Activated naive CD8-positive, alpha-beta T cell treated with anti-CD3 and anti-CD28 coated beads, Interleukin-2, amount 10 ng/mL, durations not matched to agents 7 days and 5 days (primary cell): ENCODE measurements at places on chromosomes 12 and 14. TPM values are rescaled to one million over a fixed set of nuclear protein-coding genes. Genes with fewer than 3 reads are reported as not detected.

Gene HOXC10
- not detected for total RNA-seq

Gene PRIM1
- 56.1 TPM for total RNA-seq

Gene MUCL1
- not detected for total RNA-seq

Gene ASB2
- total RNA-seq: 21.3 TPM

GRCh38 chr14:103301512-103302354 is 32.3 kb upstream of the EIF5 start:
- H3K4me3 ChIP-seq: no peak overlapping the region
- H3K36me3 ChIP-seq: no peaks in the 10 kb centered on the region
- no peak for DNase-seq

DNA sequence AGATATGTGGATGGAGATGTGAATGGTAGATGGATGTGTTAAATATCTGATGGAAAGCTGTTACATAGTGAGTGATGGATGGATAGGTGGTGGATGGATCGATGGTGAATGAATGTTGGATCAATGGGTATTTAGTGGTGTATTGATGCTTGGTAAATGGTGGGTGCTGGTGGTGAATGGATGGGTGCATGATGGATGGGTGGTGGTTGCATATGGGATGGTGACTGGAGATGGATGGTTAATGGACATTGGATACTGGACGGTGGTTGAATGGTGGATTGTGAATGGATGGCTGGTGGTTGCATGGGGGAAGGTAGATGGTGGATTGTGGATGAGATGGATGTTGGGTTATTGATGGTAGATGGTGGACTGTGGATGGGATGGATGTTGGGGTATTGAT is 2.1 kb upstream of the LBHD2 start:
- H3K4me3 ChIP-seq: no peak overlapping the region
- H3K27ac ChIP-seq: no peak overlapping the region
- no peaks in the 10 kb centered on the region for H3K36me3 ChIP-seq
- DNase-seq: no peak
- no peaks in the 10 kb centered on the region for H3K4me1 ChIP-seq

DNA sequence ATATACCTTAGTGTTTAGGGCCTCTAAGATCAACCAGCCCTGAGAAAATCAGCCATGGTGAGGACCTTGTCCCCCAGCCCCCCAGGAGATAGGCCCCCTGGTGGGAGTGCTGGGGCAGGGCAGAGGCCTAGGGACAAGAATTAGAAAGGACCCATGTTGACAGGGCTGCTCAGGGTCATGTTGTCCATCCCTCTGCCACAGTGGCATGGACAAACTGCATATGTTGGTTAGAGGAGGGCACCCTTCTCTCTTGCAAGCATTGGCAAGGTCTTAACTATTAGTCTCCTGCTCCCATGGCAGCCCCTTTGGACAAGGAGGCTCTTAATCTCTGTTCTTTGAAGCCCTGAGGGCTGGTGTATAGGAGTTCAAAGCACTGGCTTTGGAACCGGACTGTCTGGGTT is 755 bp upstream of the PTPN6 start:
- DNase-seq: peak; percentile 56
- H3K27ac ChIP-seq: peak overlapping the region; percentile 100
- peak overlapping the region; percentile 100 for H3K4me3 ChIP-seq

GRCh38 chr12:55940065-55940732 is 9.2 kb downstream of the DGKA start:
- peak; percentile 78 for DNase-seq
- peak overlapping the region; percentile 81 for H3K27ac ChIP-seq
- peaks cover 64% of the 10 kb centered on the region for H3K36me3 ChIP-seq
- peaks cover 68% of the 10 kb centered on the region for H3K4me1 ChIP-seq
- H3K27me3 ChIP-seq: no peaks in the 10 kb centered on the region
- peak overlapping the region; percentile 54 for H3K4me3 ChIP-seq

DNA sequence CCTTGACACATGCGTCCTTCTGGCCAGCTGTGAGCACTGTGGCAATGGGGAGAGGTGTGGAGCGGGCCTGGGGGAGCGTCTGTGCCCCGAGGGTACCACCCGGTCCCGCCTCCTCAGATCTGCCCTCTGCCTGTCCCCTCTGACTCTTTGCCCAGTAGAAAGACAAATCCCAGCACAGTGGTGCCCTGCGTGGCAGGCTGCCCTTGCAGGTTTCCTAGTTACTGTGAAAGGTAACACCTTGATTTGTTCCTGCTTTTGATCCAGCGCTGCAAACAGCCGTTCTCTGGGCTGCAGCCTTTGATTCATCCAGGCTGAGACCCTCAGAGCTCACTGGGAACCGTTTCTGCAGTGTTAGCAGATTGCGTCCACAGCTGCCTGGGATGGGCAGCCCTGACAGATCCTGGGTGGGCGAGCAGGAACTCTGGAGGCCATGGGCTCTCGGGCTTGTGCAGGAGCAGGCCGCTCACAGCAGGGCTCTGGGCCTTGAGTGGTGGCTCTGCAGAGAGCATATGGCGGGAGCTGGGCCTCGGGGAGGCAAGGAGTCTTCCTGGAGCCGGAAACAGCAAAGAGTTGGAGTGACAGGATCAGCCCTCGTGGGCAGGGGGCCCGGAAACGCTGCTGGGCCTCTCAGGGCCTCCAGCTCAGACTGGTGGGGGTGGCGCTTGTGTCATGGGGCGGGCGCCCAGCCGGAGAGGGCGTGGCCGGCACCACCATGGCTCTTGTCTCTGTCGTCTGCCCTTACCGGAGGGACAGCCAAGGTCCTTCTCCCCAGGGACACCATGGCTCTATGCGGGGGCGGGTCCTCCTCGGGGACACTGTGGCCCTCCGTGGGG is 16.6 kb downstream of the FBRSL1 start:
- peak overlapping the region; percentile 88 for H3K27ac ChIP-seq
- peaks cover 3% of the 10 kb centered on the region for H3K27me3 ChIP-seq
- H3K4me1 ChIP-seq: peaks cover 17% of the 10 kb centered on the region
- H3K36me3 ChIP-seq: no peaks in the 10 kb centered on the region
- H3K4me3 ChIP-seq: peak overlapping the region; percentile 59
